ENCODE measurements at places on chromosomes 2 and 18. TPM values are rescaled to one million over a fixed set of nuclear protein-coding genes. Genes with fewer than 3 reads are reported as not detected.

The GAREM2 gene
- 0.16 TPM for polyA plus RNA-seq

DNA sequence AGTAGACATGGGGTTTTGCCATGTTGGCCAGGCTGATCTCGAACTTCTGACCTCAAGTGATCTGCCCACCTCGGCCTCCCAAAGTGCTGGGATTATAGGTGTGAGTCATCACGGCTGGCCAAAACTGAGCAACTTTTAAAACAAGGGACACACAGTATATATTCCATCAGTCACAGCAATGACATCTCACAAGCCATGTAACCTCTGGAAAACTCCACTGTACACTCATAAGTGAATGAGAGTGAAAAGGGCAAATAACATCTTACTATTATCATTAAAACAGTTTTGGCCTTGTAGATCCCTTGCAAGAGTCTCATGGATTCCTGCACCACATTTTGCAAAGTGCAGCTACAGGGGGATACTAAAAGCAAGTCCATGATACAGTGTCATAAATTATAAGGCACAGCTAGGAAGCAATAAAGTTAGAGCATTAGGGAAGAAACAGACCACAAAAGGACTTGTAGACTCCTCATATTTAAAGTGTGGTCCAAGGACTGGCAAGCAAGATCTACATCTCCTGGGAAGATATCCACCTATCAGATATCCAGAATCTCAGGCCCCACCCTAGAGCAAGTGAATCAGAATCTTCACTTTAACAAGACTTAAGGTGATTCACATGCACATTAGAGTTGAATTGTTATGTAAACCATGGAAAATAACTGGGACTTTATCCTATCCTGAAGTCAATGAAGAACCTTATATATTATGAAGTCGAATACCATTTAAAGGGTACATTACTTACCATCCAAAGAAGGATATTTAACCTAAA, 5.7 kb downstream of the SMC6 start:
- no peak for DNase-seq
- peaks cover 9% of the 10 kb centered on the region for H3K36me3 ChIP-seq
- H3K4me1 ChIP-seq, result peaks cover 33% of the 10 kb centered on the region

GRCh38 chr18:74840492-74841167, 243.0 kb downstream of the ZNF407 start:
- no peaks in the 10 kb centered on the region for H3K4me1 ChIP-seq
- no peak overlapping the region for H3K27ac ChIP-seq
- no peak overlapping the region for H3K4me3 ChIP-seq
- H3K36me3 ChIP-seq, result peaks cover 6% of the 10 kb centered on the region
- no peaks in the 10 kb centered on the region for H3K27me3 ChIP-seq
- DNase-seq, result no peak

- no peak overlapping the region for H3K4me3 ChIP-seq
- no peak overlapping the region for H3K27ac ChIP-seq
- H3K4me1 ChIP-seq, result no peaks in the 10 kb centered on the region
- H3K27me3 ChIP-seq, result no peaks in the 10 kb centered on the region
These were observed 439.8 kb downstream of the TGIF1 start for GRCh38 chr18:3889803-3890202.

GRCh38 chr18:62637807-62638687, 77.3 kb upstream of the PHLPP1 start:
- DNase-seq, result peak; percentile 60
- H3K4me1 ChIP-seq, result no peaks in the 10 kb centered on the region
- no peaks in the 10 kb centered on the region for H3K27me3 ChIP-seq

DNA sequence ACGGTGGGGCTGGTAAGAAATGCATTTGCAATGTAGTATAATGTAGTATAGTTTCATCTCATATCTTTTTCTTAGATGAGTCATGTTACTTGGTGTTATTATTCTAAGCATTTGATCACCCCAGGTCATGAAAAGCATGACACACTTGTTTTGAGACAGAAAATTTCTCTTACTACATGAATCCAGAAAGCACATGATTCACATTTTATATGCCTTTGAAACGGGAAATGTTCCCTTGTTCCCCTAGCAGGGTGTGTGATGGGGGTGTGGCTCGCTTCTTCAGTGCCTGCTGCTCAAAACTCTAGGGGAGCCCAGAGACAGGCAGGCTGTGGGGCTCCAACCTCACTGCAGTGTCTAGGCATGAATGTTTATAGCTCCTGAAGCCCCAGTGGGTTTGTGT, 116.0 kb upstream of the RAB27B start:
- no peak overlapping the region for H3K27ac ChIP-seq
- no peak for DNase-seq
- H3K27me3 ChIP-seq, result no peaks in the 10 kb centered on the region
- H3K4me1 ChIP-seq, result no peaks in the 10 kb centered on the region

GRCh38 chr18:32714571-32715148, 58.2 kb downstream of the KLHL14 start:
- DNase-seq, result peak; percentile 83
- H3K4me3 ChIP-seq, result no peak overlapping the region
- peak overlapping the region; percentile 45 for H3K27ac ChIP-seq

DNA sequence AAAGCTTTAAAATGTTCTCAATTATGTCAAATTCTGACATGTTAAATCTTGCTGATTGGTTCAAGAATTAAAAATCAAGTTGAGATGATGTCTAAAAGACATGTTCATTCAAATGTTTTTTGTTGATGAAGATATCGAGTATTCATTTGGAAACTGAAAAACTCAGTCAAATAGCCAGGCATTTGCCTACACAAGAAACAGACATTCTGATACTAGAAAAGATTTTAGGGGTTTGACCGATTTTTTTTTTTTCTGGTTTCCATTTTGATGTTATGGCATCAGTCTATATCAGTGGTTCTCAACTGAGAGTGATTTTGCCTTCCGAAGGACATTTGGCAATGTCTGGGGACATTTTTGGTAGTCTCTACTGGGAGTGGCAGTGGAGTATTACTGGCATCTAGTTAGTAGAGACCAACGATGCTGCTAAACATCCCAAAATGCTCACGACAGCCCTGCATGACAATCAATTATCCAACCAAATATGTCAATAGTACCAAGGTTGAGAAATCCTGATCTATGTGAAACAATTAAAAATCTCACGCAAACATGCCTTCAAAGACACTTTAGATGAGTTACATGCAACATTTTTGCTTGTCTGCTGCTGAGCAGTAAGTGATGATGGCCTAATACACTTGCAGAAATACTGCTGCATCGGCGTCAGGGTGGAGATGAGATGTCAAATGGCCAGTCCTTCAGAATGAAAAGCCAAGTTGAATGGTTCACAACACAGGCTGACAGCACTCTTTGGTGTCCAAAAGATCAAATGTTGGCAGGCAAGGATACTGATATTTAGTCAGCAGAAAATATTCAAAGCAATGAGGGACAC, 12.5 kb downstream of the RASGRP3 start:
- no peak overlapping the region for H3K4me3 ChIP-seq
- peak overlapping the region; percentile 85 for H3K27ac ChIP-seq
- H3K36me3 ChIP-seq, result peaks cover 9% of the 10 kb centered on the region
- no peak for DNase-seq
